EL (cell line): ENCODE measurements at places on chromosomes 2 and 18.

DNA sequence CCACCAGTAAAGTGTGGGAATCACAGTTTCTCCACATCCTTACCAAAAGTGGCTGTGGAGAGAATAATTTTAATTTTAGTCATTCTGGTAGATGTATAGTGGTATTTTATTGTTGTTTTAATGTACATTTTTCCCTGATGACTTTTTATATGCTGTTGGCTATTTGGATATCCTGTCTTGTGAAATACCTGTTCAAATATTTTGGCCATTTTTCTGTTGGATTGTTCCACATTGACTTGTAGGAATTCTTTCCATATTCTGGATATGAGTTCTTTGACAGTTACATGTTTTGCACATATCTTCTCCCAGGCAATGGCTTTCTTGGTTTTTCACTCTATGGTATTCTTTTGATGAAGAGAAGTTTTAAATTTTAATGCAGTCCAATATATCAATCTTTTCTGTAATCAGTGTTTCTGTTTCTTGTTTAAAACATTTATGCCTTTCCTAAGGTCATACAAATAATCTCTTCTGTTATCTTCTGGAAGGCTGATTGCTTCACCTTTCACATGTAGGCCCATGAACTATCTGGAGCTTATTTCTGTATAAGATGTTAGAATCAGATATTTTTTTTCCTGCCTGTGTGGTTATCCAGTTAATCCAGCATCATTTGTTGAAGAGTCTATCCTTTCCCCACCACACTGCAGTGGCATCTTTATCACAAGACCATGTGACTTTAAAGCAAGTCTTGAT is 19.0 kb downstream of the AFTPH start:
- peak; percentile 68 for DNase-seq

- DNase-seq: no peak
Observed at GRCh38 chr2:105877945-105878344, 133.2 kb downstream of the NCK2 start.

GRCh38 chr2:217612920-217613319 is 389.9 kb downstream of the TNS1 start:
- no peak for DNase-seq

GRCh38 chr2:150438654-150439053 is 48.8 kb downstream of the RND3 start:
- no peak for DNase-seq

DNA sequence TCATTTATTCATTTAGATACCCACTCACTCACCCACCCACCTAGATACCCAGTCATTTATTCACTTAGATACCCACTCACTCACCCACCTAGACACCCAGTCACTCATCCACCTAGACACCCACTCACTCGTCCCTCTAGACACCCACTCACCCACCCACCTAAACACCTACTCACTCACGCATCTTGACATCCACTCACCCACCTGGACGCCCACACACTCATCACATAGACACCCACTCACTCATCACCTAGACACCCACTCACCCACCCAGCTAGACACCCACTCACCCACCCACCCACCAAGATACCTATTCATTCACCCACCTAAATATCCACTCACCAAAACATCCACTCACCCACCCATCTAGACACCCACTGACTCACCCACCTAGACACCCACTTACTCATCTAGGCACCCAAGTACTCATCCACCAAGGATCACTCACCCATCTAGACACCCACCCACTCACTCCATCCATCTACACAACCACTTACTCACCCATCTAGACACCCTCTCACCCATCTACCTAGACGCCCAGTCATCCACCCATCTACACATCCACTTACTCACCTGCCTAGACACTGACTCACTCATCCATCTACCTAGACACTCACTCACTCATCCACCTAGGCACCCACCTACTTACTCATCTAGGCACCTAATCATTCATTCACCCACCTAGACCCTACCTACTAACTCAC is 723.7 kb upstream of the RAB6C start:
- DNase-seq: no peak

GRCh38 chr18:23871410-23871809 is 143.1 kb upstream of the TTC39C start:
- no peak for DNase-seq

- no peak for DNase-seq
Observed at GRCh38 chr2:240457223-240458043, 22.0 kb downstream of the GPC1 start.
